T follicular helper cell (primary cell): ENCODE measurements at places on chromosomes 5 and 9.

GRCh38 chr9:131980267-131981016 is 99.2 kb downstream of the MED27 start:
- DNase-seq: no peak

DNA sequence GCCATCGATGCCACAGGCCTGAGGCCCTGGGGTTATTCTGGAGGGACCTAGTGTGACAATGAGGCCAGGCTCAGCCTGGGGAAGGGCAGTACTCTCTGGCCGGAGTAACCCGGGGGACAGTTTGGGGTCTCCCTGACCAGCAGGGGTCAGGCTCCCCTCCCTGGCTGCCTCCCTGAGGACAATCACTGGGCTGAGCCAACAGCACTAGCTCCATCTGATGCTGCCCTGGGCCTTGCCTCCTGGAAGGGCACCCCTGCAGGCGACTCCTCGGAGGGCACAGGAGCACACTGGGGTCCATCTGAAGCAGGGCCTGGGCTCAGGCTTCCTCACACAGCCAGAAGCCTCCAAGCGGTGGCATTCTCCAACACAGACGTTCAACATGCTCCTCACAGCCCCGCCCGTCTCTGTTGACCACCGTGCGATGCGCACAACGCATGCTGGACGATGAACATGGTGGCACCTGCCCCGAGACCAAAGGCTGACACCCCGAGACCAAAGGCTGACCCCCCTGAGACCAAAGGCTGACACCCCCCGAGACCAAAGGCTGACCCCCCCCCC is 68.3 kb downstream of the ADAMTS2 start:
- DNase-seq: no peak

DNA sequence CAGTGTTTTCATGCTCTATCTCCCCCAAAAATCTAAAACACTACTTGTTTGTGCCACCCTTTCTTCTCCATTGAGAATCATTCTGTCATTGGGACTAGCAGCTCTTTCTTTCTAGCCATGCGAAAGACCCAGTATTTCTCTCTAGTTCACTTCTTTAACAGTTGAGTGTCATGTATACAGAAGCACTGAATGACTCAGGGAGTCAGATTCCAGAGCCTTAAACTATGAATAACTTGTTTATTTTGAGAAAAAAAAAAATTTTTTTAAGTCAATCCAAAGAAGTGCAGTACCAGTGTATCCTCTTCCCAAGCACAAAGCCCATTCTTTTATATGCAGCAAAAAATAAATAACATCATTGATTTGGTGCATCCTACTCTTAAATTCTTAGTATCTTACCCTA is 415.4 kb upstream of the GRAMD2B start:
- no peak for DNase-seq

DNA sequence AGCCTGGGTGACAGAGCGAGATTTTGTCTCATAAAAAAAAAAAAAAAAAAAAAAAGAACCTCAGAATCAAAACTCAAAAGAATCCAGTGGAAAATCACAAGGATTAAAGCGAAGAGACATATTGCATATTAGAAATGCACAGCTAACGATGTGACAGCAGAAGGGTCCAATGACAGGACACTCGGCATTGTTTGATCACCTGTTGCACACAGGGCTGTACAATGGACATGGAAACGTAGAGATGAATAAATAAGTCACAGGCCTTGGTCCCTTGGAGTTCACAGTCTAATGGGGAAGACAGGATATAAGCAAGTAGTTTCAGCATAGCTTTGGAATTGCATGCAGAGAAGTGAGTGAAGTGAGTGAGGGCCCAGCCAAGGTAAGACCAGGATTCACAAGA is 25.9 kb upstream of the PIK3R1 start:
- no peak for DNase-seq
